ENCODE measurements at places on chromosomes 6 and 20. TPM values are rescaled to one million over a fixed set of nuclear protein-coding genes. Genes with fewer than 3 reads are reported as not detected.
A peak's percentile ranks its signal among the peaks of the same experiment; 100 is the strongest.

Gene KIAA0408
- total RNA-seq, result 0.06 TPM

DNA sequence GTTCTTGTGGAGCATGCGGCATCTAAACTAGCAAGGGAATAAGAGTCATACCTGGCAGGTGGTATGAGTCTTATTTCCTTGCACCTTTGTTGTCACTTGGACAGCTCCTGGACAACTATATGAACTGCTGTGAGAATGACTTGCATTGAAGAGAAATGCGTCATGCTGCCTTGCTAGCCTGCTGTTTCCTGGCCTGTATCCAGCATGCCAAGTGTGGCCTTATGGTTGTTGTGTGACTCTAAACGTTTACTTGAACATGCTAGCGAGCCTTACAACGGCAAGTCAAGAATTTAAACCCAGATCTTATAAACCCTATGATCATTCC lies 90.4 kb downstream of the CEP162 start:
- DNase-seq, result no peak
- no peaks in the 10 kb centered on the region for H3K4me1 ChIP-seq

Gene EEF1A2
- total RNA-seq, result 1.6 TPM

DNA sequence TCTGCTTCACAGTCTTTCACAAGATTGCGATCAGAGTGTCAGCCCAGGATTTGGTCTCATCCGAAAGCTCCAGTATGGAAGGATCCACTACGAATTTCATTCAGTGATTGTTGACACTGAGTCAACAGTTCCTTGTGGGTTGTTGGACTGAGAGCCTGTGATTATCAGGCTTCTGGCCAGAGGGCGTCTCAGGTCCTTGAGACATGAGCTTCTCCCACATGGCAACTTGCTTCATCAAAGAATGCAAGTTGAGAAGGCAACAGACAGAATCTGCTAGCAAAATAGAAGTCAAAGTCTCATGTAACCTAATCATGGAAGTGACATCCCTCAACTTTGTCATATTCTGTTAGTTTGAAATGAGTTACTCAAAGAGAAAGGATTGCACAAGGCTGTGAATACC lies 40.5 kb upstream of the PKHD1 start:
- peaks cover 16% of the 10 kb centered on the region for H3K4me1 ChIP-seq
- H3K27me3 ChIP-seq, result no peaks in the 10 kb centered on the region
- H3K27ac ChIP-seq, result no peak overlapping the region
- no peak for DNase-seq
- no peaks in the 10 kb centered on the region for H3K36me3 ChIP-seq

- no peaks in the 10 kb centered on the region for H3K36me3 ChIP-seq
- DNase-seq, result peak; percentile 65
- H3K27ac ChIP-seq, result peak overlapping the region; percentile 36
- no peaks in the 10 kb centered on the region for H3K27me3 ChIP-seq
- H3K4me1 ChIP-seq, result peaks cover 33% of the 10 kb centered on the region
Observed at GRCh38 chr6:26156850-26157250, 69.6 kb downstream of the HFE start.

DNA sequence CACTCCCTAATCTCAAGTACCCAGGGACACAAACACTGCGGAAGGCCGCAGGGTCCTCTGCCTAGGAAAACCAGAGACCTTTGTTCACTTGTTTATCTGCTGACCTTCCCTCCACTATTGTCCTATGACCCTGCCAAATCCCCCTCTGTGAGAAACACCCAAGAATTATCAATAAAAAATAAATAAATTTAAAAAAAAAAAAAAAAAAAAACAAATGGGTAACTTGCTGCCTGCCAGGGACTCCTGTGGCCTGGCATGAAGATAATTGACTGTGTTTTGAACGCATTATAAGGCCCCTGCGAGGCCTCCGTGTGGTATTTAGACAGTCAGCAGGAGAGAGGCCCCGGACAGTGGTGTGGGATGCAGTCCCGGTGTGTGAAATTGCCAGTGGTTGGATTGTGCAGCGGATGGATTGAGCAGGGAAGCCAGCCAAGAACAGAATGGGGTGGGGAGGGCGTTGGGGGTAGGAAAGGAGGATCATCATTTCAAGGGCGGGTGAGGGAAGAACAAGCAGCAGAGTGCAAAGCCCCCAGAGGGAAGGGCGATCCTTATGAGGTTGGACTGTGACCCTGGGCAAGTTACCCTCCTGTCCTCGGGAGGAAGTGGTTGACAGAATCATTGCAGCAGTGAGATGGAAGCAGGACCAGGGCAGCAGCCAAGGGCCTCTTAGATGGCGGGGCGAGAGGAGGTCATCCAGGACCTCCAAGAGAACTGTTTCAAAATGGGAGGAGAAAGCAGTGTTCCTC lies 43.3 kb downstream of the PPARD start:
- H3K36me3 ChIP-seq, result no peaks in the 10 kb centered on the region
- H3K27me3 ChIP-seq, result no peaks in the 10 kb centered on the region
- no peak overlapping the region for H3K4me3 ChIP-seq
- DNase-seq, result no peak

GRCh38 chr6:163620670-163621330 lies 206.3 kb downstream of the QKI start:
- DNase-seq, result no peak
- no peak overlapping the region for H3K27ac ChIP-seq
- no peak overlapping the region for H3K4me3 ChIP-seq
- no peaks in the 10 kb centered on the region for H3K4me1 ChIP-seq
- H3K27me3 ChIP-seq, result no peaks in the 10 kb centered on the region
- no peaks in the 10 kb centered on the region for H3K36me3 ChIP-seq

DNA sequence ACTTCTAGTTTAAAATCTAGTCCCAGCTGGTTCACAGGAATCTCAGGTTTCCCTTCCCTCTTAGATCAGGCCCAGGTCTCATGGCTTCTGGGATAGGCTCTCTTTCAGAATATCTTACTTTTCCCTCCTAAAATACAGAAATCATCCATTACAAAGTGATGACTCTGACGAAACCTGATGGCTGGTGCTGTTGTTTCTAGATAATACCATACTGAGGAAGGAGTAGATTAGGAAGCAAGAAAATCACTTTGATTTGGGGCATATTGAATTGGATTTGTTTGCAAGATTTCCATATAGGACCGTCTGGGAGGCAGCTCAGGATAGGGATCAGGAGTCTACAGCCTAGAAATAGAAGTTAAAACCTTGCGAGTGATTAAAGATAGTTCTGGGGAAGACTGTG lies 3.6 kb downstream of the ZKSCAN3 start:
- no peak overlapping the region for H3K27ac ChIP-seq
- no peaks in the 10 kb centered on the region for H3K4me1 ChIP-seq
- H3K36me3 ChIP-seq, result no peaks in the 10 kb centered on the region
- DNase-seq, result no peak

DNA sequence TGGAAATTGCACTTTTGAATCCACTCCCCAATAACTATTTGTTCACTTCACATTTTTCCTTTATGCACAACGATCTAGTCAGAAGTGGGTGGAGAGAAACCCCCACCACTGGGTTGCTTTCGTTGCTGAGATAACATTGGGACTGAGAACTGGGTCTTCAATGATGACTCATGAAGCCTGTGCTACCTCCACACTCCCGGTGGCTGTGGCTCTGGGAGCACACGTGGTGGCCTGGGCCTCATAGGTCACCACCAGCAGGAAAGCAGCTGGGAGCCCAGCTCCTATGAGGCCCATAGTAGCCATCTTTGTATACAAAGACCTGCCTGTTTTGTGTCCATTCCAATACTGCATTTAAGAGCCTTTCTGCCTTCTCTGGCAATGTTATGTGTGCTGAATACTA lies 178.0 kb upstream of the SASH1 start:
- no peaks in the 10 kb centered on the region for H3K4me1 ChIP-seq
- H3K27ac ChIP-seq, result no peak overlapping the region
- no peak for DNase-seq
- H3K36me3 ChIP-seq, result no peaks in the 10 kb centered on the region

DNA sequence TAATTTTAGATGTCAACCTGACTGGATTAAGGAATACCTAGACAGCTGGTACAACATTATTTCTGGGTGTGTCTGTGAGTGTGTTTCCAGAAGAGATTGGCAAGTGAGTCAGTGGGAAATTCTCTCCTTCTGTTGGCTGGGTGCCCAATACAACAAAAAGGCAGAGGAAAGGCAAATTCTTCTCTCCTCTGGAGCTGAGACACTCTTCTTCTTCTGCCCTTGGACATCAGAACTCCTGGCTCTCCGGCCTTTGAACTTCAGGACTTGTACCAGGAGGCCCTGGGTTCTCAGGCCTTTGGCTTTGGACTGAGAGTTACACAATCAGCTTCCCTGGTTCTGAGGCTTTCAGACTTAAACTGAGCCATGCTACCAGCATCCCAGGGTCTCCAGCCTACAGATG lies 7.8 kb upstream of the BTN3A1 start:
- H3K4me1 ChIP-seq, result no peaks in the 10 kb centered on the region
- H3K27me3 ChIP-seq, result no peaks in the 10 kb centered on the region
- no peaks in the 10 kb centered on the region for H3K36me3 ChIP-seq
- H3K4me3 ChIP-seq, result no peak overlapping the region

GRCh38 chr6:145736661-145737144 lies 1.4 kb upstream of the EPM2A start:
- H3K27me3 ChIP-seq, result no peaks in the 10 kb centered on the region
- no peak for DNase-seq
- no peak overlapping the region for H3K27ac ChIP-seq
- H3K4me1 ChIP-seq, result no peaks in the 10 kb centered on the region

Gene TUBB1
- 0.06 TPM for total RNA-seq

GRCh38 chr6:168535711-168536110 lies 94.7 kb downstream of the SMOC2 start:
- no peak overlapping the region for H3K4me3 ChIP-seq
- no peaks in the 10 kb centered on the region for H3K27me3 ChIP-seq
- no peaks in the 10 kb centered on the region for H3K36me3 ChIP-seq
- no peaks in the 10 kb centered on the region for H3K4me1 ChIP-seq

DNA sequence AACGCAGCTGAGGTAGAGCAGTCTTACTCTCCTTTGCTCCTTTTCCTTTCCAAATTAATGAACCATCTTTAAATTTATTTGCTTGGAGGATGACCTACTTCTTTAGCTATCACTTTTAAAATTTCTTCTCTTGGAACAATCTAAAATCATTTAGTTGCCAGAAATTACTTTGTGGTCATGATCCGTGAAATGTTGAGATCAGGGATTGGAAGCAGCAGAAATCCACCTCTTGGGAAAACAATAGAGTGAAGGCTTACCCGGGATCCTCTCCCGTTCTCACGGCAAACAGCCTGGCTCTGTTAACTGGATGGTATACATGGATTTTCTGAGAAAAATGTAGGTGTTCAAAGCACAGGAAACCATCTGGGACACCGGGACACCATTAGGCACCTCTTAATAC lies 7.7 kb downstream of the AKAP12 start:
- no peaks in the 10 kb centered on the region for H3K4me1 ChIP-seq
- H3K4me3 ChIP-seq, result no peak overlapping the region
- H3K27me3 ChIP-seq, result no peaks in the 10 kb centered on the region
- no peak overlapping the region for H3K27ac ChIP-seq
- no peak for DNase-seq

Gene THEMIS
- 0.17 TPM for total RNA-seq

DNA sequence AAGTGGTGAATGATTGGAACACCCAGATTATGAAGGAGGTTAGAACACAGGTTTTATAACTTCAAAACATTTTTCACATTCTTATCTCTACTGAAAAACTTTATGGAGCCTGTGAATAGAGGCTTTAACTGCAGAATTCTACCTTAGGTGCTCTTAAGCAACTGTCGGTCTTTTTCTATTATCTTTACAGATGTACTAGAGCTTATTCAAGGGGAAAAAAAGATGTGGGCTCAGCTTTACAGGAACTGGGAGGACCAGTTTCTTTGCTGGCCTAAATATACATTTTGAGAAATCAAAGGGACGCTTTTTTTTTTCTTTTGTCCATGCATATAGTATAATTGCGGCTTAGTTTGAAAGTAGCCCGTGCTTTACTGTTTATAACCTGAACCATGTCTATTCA lies 58.9 kb downstream of the UST start:
- no peak for DNase-seq
- H3K27me3 ChIP-seq, result no peaks in the 10 kb centered on the region
- H3K4me1 ChIP-seq, result no peaks in the 10 kb centered on the region
- H3K27ac ChIP-seq, result no peak overlapping the region
- H3K36me3 ChIP-seq, result no peaks in the 10 kb centered on the region

Gene PLAGL1
- 0.74 TPM for total RNA-seq

- no peak overlapping the region for H3K4me3 ChIP-seq
- H3K27ac ChIP-seq, result no peak overlapping the region
- DNase-seq, result no peak
- H3K4me1 ChIP-seq, result no peaks in the 10 kb centered on the region
- H3K36me3 ChIP-seq, result no peaks in the 10 kb centered on the region
Observed at GRCh38 chr6:41767112-41767833, 12.4 kb downstream of the FRS3 start.

- no peak overlapping the region for H3K27ac ChIP-seq
- DNase-seq, result no peak
- H3K36me3 ChIP-seq, result peaks cover 5% of the 10 kb centered on the region
Observed at GRCh38 chr6:37860226-37860839, 40.8 kb downstream of the ZFAND3 start.
